DND-41 (cell line): ENCODE measurements at places on chromosomes 5 and 9.
A peak's percentile ranks its signal among the peaks of the same experiment; 100 is the strongest.

- no peak for DNase-seq
Measured at GRCh38 chr5:134539732-134540131, 14.3 kb downstream of the JADE2 start.

- no peak for DNase-seq
Measured at GRCh38 chr5:28012538-28012937, 974.2 kb upstream of the CDH9 start.

GRCh38 chr9:78788101-78788500 lies 491.2 kb downstream of the PSAT1 start:
- DNase-seq, result no peak

- peak; percentile 9 for DNase-seq
Measured at GRCh38 chr9:115142517-115143270, 24.7 kb upstream of the TNC start.

- DNase-seq, result peak; percentile 68
Measured at GRCh38 chr9:136787690-136788400, 3.3 kb upstream of the TMEM141 start.

GRCh38 chr9:89340332-89340731 lies 22.0 kb downstream of the SECISBP2 start:
- DNase-seq, result no peak

- DNase-seq, result no peak
Measured at GRCh38 chr5:137078171-137078665, 420.9 kb downstream of the SPOCK1 start.

DNA sequence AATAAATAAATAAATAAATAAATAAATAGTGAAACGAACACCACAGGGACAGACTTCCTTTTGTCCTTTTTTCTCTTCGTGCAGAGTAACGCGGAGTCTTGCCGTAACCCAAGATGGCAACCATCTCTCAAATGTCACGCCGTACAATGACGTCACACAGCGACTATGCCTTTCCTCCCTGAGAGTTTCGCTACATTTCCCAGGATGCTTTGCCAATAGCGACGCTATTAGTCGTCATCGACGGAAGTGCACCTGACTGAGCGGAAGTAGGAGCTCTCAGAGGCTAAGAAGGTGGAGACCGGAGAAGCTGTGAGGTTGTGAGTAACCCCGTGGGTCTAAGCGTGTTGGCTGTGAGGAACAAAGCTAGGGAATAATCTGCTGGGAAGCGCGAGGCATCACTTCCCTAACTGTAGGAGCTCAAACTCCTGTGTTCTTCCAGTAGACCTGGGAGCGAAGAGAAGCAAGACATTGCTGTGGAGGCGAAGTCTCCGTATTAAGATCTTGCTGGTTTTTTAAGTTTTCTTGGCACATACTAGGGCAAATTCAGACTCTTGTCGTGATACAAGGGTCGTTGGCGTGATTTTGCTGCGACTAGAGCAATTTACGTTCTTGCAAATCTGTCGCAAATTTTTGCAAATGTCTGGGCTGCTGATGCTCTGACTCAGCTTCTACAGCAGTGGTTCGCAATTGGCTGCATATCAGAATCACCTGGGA lies at the start of gene TTC1:
Gene TTC1 (plus strand): TSS at position 263 of the 714 bp plus-strand sequence. CDS start 1,390 bp downstream, outside the sequence.
- DNase-seq, result peak; percentile 94

GRCh38 chr9:23826120-23826629 lies at the start of gene ELAVL2:
Gene ELAVL2 (minus strand): TSS chr9:23826240. CDS start chr9:23762234, 64,006 bp downstream.
- DNase-seq, result no peak

DNA sequence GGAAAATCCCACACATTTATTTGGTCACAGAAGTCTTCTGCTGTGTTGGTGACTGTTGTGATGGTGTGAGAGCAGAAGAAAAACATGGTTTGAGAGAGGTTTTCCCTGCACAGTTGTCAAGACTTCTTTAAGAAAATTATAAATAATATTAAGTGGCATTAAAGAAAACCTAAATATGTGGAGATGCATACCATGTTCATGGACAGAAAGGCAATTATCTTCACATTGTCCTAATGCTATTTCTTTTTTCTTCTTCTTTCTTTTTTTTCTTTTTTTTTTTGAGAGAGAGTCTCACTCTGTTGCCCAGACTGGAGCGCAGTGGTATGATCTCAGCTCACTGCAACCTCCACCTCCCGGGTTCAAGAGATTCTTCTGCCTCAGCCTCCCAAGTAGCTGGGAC lies 24.3 kb upstream of the ERGIC1 start:
- no peak for DNase-seq

GRCh38 chr5:7978991-7979390 lies 110.0 kb downstream of the MTRR start:
- no peak for DNase-seq

GRCh38 chr5:177389241-177390169 lies 5.3 kb downstream of the SLC34A1 start:
- DNase-seq, result no peak

DNA sequence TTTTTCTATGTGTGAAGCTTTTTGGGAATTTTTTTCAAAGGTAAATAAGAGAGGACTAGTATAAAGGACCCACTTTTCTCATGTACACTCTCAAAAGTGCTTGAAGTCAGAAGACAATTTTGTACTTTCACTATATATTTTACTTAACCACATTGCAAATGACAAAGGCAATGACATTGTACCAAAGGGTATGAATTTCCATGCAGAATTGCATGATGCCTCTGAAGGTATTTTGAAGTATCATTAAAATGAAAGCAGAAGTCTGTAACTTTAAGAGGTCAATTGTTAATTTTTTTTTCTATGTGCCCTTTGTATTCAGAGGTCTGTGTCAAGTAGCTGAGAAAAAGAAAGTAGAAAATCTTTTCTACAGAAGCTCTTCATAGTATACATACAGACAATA lies 84.7 kb downstream of the ST8SIA4 start:
- no peak for DNase-seq

- DNase-seq, result no peak
Measured at GRCh38 chr9:31114346-31114745, 1270.1 kb upstream of the ACO1 start.
